ENCODE measurements at places on chromosomes 3 and 15.

DNA sequence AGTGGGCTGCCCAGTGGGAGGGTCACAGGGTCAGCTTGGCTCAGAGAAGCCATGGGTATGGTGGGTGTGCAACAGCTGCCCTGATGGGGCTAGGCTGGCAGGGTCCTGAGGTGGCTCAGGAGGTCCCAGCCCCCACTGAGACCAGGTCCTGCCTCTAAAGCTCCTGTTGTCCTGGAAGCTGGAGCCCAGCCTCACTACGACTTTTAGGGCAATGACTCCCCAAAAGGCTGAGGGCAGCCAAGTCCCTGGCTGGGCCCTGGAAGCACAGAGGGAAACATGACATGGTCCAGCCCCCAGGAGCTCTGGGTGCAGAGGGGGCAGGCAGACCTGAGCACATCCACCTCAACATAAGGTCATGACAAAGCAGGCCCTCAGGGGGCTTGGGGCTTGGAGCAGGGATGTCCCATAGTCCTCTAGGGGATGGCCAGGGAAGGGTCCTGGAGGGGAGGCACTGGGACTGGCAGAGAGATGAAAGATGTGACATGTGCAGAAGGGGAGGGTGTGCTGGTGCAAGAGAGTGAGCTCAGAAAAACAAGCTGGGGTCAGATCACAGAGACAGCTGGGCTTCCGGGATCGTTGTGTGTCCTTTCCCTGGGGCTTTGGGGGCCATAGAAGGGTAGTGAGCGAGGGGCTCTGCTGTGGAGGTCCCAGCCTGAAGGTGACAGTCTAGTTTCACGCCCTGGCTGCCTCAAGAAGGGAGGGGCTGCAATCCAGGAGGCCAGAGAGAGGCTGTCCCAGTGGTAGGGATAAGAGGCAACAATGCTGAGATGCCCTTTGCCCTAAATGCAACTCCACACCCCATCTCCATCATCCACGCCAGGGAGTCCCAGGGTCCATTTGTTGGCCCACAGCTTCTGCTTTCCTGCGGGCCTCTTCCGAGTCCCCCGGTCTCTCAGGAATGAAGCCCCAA is 639 bp upstream of the ITIH3 start:
- DNase-seq = no peak

GRCh38 chr3:154745122-154745521 is 315.1 kb upstream of the GPR149 start:
- DNase-seq = no peak

GRCh38 chr3:69009559-69010410 is 3.7 kb downstream of the EOGT start:
- no peak for DNase-seq

GRCh38 chr3:153978006-153978405 is 143.2 kb upstream of the ARHGEF26 start:
- DNase-seq = no peak

DNA sequence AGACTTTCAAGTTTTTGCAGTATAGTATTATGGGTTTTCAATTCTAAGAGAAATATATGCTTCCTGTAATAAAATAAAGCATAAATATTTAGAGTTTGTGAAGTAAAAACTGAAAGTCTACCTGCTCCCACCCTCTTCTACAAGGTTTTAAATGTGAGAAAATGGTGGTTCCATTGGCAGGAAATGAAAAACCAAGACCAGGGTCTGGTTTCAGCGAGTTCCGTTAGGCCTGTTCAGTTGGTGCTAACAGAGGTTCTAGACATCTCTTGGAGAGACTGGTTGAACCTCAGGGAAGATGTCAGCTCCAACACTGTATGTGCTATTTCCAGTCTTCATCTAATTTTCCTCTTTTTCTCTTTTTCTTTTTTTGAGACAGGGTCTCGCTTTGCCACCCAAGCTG is 11.8 kb upstream of the MYO1E start:
- DNase-seq = no peak

GRCh38 chr3:129061888-129062834 is 1.6 kb downstream of the GP9 start:
- no peak for DNase-seq

DNA sequence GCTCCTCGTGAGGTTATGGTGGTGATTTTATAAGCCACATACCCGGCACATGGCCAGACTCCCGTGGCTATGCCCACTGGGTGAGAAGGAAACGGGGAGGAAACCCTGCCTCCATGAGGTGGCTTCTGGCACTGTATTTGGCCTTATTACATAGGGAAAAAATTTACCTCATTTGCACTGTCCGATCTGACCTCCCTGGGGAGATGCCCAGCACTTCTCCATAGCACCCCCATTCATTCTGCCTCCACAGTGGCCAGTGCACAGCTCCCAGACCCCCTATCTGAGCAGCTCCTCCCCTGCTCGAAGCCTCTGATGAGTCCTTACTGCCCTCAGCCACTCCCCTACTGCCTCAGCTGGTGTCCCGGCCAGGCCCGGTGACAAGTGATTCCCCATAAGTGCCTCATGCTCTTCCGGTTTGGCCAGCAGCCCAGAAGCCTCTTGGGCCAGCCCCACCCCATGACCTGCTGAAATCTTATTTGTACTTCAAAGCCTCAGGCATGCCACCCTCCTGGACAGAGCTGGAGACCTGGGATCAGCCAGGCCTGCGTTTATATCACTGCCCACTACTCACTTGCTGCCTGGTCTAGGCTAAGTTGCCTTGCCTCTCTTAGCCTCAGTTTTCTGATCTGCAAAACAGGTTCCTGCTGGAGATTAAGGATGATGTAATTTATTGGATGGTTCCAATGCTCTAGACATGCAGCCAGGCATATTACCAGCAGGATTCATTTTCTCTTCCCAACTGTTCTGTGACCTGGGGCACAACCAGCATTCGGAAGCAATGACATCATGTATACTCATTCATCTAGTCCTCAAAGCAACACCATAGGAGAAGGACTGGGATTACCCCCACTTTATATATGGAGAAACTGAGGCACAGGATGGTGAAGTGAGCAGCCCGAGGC is 30.6 kb upstream of the SLC6A6 start:
- DNase-seq = no peak

- DNase-seq = no peak
Measured at GRCh38 chr3:42071904-42072812, 19.0 kb upstream of the TRAK1 start.

GRCh38 chr15:47908950-47909670 is 191.8 kb downstream of the SEMA6D start:
- DNase-seq = no peak

DNA sequence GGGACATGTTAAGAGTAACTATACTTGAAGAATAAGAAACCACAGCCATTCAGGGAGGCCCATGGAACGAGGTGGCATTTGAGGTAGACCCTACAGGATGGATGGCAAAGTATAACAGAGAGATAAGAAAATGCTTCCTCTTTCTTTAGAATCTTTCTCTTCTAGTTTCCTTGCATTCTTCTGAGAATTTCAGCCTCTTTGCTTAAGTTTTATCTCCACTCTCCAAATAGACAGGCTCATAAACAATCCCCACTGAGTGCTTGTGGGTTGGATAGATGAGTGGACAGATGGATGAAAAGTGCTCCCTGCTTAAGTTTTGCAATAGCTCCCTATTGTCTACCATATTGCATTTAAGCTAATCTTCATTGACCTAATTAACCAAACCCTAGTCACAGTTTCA is 103.7 kb downstream of the MEX3B start:
- no peak for DNase-seq

GRCh38 chr3:183159333-183159732 is 3.2 kb downstream of the LAMP3 start:
- DNase-seq = no peak

DNA sequence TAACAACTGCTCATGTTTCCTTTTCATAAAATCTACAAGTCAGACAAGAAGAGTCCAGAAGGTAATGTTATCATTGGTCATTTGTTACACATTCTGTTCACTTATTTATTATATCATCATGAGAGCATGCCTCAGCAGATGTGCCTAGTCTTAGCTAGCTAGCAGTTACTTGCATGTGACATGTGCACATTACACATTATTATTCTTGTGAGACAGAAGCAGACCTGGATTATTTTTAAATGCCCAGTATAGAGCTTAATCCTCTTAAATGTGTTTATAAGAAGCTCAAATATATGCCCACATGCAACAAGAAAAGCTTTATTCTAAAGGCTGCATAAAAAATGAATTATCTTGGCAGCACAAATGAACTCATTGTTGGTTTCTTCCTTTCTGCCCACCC is 12.6 kb downstream of the YEATS2 start:
- DNase-seq = no peak

GRCh38 chr15:43168192-43169107 is 16.8 kb upstream of the CCNDBP1 start:
- DNase-seq = no peak

DNA sequence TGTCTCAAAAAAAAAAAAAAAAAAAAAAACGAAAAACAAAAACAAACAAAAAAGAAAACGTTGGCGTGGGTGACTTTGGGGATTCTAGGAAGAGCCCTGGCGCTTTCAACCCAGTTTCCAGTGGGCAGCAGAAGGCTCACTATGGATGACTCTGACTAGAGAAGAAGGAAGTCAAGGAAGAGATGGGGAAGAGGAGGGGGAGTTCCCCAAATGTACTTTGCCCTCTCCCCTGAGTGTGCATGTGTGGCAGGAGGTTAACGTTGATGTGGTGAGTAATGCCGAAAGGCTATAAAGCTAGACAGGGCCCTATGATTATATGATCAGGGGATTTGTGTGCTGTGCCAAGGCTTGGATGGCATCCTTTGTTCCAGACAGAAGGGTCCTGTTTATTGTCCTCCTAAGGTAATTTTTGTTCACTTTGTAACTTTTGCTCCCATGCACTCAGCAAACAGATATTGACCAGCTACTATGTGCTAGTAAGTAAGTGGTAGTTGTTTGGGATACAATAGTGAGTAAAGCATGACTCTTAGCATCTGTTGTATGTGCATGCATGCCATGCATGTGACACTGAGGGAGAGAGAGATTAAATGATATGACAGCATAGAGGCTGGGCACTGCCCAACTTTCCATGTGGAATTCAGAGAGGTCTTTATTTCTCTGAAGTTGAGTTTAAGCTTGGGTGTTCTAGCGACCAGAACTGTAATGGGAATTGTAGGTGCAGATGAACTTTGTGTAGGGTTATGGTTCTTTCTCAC is 750 bp upstream of the HHLA2 start:
- no peak for DNase-seq

- no peak for DNase-seq
Measured at GRCh38 chr3:184663756-184664155, 48.1 kb downstream of the MAGEF1 start.

DNA sequence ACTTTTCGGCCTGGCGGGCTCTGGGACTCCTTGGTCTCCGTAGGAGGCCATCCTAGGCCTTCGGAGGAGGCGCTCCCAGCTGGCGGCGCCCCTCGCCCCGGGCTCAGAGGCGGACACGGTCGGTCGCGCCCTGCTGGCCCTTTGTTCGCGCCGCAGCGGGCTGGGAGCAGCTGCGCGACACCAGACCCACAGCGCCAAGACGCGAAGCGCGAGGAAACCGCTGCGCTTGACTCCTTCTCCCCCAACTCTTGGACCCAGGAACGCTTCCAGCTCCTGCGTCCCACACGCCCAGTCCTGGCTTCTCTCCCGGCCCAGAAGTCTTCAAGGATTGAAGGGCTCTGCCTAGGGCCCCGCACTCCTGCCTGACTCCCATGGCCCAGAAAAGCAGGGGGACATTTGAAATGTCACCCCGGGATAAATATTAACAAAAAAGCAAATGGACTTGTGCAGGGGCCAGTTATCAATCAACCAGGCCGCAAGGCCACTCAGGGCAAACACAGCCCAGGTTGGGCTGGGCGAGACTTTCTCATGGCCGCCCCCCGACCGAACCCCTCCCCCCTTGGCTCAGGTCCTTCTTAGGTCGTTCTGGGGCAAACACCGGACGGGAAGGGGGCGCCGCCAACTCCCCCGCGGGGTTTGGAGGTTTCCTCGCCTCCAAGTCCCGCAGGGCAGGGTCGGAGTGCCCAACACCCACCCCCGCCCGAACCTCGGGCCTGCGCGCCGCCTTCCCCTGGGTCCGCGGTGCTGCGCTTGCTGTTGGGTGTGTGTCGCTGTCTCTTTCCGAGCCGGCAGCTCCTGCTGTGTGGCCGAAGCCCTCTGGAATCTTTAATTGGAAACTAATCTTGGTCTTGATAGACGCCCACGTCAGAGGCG is 5.1 kb downstream of the ONECUT1 start:
- no peak for DNase-seq

DNA sequence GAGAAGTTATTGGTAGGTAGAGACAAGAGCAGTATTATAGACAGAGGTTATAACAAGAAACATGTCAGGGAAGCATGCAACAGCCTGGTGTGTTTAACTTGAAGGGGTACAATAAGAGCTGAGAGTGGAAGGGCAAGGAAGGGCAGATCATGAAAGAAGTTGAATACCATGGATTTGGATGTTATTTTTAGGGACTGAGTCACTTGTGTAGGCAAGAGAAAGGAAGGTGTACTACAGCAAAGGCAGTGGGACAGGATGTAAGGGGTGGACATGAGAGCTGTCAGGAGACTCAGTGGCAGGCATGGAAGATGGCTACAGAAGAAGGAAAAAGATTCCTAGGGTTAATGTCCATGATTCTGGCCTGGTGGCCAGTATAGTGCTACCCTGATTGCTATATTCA is 66.4 kb downstream of the TFG start:
- DNase-seq = no peak

DNA sequence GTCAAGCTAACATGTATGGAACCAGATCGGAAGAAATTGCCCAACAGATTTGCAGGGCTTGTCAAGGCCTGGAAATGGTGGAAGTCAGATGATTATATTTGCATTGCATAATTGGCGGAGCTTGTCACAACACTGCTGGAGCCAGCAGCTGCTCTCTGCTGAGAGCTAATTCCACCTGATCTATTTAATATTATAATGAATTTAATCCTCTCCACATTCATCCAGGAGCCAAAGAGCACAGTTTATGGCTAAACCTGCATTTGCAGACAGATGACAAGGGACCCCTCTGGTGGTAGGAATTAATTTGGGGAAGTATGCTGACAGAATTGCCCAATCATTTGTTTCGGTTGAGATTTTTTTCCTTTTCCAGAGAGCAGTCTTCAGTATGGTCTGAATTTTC is 730.2 kb downstream of the TUSC7 start:
- no peak for DNase-seq

- DNase-seq = no peak
Measured at GRCh38 chr3:181383201-181383600, 328.5 kb upstream of the SOX2 start.

DNA sequence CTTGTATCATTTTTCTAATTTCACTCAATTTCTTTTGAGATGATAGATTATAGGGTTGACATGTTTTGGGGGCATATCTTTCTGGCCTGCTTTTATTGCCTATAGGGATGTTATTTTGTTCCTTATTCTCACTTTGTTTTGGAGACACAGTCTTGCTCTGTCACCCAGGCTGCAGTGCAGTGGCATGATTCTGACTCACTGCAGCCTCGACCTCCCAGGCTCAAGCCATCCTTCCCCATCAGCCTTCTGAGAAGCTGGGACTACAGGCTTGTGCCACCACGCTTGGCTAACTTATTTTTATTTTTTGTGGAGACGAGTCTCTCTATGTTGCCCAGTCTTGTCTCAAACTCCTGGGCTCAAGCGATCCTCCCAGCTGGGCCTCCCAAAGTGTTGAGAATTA is 72.8 kb upstream of the FAN1 start:
- DNase-seq = no peak

DNA sequence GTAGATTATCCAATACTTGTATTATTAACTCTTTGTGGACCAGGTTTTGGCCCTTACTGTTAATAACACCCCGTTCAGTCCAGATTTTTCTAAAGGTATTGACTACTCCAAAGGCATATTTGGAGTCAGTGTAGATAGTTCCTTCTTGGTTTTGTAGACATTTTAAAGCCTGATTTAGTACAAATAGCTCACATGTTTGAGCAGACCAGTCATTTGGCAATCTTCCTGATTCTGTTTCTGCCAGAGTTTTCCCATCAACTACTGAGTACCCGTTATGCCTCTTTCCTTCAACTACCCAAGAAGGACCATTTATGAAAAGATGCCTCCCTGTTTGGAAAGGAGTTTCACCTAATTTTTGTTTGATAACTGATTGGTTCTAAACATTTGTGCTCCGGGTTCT is 82.0 kb downstream of the CHCHD4 start:
- DNase-seq = no peak

Data from activated T-helper 2 cell treated with anti-CD3 and anti-CD28 coated beads, Interferon-gamma antibody, Interleukin-2, Interleukin-4, amounts not matched to agents 10 μg/mL and 5 μg/mL and 100 μg/mL, durations not matched to agents 14 hours and 24 hours and 36 hours (primary cell).